Stromal cell of bone marrow (primary cell): ENCODE measurements at places on chromosomes 12 and 14.

DNA sequence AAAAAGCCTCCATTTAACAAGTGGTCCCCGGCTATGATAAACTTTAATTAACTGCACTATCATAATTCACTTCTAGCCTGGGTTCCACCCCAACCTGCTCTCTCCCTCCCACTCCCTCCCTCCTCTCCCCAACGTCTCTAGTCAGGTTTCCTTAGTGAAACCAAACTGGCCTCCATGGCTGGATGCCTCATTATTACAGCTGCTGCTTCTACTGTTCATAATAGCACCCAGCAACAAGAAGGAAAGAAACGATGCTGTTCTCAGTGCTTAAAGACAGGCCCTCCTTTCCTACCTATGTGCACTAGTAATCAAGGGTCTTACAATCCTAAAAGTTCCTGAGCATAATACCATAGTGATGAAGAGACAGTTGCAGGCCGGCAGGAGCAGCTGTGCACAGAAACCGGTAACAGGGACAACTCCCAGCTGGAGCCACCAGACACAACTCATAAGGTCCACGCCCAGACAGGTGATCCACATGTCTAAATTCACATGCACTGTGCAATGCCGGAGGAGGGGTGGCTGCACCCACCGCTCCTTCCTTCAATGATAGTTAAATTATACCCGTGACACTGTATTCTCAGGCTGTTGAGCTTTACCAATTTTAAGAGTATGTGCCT lies 6.2 kb downstream of the IRF2BPL start:
- DNase-seq: no peak

DNA sequence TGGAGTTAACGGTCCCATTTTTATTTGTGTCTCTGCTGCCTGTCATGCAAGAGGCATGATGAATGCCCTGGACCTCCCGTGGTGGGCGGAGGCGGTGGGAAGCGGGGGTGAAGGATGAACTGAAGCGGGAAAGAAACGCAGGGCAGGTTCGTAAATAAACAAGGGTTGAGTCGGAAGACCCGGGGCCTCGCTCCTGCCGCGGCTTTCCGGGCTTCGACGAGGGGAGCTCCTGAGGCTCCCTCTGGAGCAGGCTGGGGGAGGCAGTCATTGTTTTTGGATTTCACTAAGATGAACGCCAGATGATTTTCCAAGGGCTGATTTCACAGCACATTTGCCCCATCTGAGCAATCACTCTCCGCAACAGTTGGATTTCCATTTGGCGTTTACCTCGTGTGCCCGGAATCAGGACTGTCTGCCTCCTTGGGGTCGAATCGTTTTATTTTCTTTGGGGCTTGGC lies 130.2 kb downstream of the SLC38A6 start:
- no peak for DNase-seq

DNA sequence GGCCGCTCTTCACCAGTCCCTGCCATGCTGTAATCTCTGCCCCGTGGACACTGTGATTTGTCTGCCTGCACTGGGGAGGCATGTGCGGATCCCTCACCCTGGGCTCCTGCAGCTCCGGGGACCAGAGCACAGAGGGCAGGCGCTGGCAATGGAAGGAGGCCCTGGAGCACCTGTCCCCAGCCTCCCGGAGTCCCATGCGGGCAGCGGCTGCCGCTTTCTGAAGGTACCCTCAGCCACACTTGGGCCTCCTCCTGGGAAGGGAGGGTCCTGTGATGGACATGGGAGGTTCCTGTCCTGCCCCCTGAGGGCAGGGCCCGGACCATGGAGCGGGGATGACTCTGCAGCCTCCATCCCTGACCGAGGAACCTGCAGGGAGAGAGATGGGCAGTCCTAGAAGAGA lies 297.4 kb upstream of the SFSWAP start:
- no peak for DNase-seq

DNA sequence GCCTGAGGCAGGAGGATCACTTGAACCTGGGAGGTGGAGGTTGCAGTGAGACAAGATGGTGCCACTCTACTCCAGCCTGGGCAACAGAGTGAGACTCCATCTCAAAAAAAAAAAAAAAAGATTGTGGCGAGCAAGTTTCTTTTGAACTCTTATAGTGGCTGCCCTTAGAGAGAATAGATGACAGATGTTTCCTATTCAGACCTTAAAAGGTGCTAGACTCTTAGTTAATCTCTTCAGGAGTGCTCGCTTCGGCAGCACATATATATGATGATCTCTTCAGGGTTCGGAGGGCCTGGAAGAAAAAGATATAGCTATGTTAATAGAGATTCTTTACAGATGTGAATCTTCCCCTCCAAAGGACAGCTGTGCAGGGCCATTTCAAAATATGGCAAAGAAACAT lies 73.1 kb upstream of the AMN1 start:
- no peak for DNase-seq

GRCh38 chr14:95217391-95217900 lies 60.1 kb upstream of the DICER1 start:
- no peak for DNase-seq

- no peak for DNase-seq
Observed at GRCh38 chr12:14578646-14579045, 11.0 kb upstream of the PLBD1 start.

- no peak for DNase-seq
Observed at GRCh38 chr12:88897723-88898122, 317.5 kb upstream of the KITLG start.

DNA sequence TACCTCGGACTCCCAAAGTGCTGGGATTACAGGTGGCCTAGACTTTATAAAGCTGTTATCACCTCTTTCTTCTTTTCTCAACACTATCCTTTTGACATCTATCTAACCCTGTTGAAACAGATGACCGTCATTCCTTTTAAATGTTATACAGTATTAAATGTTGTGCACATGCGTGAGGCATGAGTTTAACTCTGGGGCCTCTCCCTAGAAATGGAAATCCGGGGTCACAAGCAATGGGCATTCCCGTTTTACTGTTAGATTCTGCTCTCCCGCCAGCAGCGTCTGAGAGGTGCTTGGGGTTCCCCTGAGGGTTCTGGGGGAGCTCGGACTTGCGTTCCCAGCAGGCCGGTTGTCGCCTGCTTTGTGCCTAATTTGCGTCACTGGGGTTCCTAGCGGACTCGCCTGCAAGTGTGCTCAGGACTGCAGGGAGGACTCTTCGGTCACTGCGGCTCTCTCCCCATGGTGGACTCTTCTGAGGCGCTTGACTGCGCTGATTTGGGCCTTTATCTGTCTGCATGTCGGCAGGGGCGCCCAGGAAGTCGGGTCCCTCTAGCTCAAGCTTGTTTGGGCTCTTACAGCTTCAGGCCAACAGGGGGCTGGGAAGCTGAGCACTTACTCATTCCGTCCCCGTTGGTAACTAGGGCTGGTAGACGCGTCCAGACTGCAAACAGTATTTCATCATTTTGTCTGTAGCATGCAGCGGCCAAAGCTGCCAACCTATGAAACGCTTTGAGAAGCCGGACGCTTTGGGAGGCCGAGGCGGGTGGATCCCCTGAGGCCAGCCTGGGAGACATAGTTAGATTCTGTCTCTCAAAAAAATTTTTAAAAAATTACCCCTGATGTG lies 1.2 kb upstream of the RAN start:
- peak; percentile 87 for DNase-seq

DNA sequence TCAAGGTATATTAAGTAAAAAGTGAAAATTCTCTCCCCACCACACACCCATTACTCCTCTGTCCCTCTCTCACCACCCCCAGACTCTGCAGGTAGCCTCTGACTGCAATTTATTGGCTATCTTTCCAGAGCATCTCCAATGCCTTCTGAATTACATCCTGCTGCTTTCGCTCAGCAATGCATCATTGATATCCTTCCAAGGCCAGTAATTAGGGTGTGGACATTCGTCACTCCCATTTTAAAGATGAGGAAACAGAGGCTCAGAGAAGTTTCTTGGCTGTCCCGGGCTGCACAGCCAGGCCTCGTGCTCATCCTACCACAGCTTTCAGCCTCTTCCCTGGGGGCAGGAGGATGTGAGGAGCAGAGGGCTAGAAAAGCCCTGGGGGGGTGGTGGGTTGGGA lies 23.6 kb upstream of the PGF start:
- no peak for DNase-seq

GRCh38 chr12:41802803-41803202 lies 341.9 kb downstream of the GXYLT1 start:
- DNase-seq: no peak

GRCh38 chr12:57739387-57739786 lies 845 bp upstream of the AGAP2 start:
- DNase-seq: no peak

- no peak for DNase-seq
Observed at GRCh38 chr12:761256-761655, 8.9 kb downstream of the WNK1 start.

- peak; percentile 26 for DNase-seq
Observed at GRCh38 chr12:57772429-57773322, at the start of gene EEF1AKMT3. EEF1AKMT3 (plus strand) TSS chr12:57772614; CDS start chr12:57772725, 111 bp downstream.

DNA sequence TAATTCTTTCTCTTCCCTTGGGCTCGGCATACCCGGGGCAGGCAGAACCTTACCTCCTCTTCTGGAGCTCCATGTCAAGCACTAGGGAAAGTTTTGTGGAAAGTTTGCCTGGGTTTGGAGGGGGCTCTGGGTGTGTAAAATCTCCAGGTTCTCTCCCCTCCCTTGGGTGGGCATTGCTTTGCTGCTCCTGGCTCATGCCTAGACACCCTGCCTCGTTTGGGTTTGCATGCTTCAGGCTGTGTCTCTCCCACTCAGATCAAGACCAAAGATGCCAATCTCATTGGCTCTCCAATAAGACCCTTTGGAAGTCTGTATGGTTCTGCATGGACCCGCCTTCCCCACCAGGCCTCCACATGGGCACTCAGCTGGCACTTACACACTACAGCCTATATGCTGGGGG lies 6.2 kb upstream of the KRT2 start:
- no peak for DNase-seq

- no peak for DNase-seq
Observed at GRCh38 chr14:91330096-91330696, 85.7 kb upstream of the GPR68 start.

DNA sequence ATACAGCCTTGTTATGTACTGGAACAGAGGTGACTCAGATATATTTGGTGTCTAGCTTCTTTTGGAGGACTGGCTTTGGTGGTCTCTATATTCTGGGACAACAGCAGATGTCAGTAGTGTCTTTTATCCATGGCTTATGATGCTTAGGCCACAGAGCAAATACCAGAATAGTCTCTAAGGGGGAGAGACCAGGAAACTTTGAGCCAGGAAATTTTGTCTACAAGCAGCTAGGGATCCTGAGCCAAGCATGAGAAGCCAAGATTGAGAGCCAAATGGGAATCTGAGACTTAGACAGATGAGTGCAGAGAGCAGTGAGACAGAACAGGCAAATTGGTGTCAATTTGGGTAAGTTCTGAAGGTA lies 28.4 kb upstream of the PTPRR start:
- DNase-seq: peak; percentile 39

GRCh38 chr14:105012171-105012985 lies 8.5 kb downstream of the CDCA4 start:
- DNase-seq: no peak

DNA sequence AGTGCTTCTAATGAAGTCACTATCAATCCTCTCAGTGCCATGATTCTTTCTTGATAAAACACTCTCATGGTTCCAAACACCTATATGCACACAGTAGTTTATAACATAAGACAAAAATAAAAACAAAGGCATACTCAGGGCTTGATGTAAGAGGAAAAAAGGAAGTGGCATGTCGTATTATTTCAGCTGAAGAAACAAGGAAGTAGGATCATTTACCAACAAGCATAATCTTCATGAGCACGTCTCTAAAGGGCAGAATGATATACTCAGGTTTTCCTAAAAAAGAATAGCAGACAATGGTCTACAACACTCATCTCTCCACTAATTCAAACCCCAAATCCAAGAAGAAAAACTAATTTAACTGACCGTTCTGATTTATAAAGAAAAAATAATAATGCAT lies 33.9 kb downstream of the NUMB start:
- no peak for DNase-seq

DNA sequence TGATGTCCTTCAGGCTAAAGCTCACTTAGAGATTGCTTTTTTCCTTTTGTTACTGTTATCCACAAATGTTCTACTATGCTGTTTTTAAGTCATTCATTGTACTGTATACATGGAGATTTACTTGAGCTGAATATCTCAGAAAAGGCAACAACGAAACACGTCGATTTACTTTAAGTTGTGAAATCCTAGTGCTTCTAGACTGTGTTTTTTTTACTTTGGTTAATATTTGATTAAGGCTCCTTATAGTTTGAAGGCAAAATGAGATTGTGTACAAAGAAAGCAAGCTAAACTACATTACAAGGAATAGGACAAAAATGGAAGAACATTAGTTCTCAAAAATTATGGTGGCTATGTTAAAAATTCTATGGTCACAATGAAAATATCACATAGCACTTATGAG lies 114.5 kb downstream of the SLC35F4 start:
- no peak for DNase-seq

DNA sequence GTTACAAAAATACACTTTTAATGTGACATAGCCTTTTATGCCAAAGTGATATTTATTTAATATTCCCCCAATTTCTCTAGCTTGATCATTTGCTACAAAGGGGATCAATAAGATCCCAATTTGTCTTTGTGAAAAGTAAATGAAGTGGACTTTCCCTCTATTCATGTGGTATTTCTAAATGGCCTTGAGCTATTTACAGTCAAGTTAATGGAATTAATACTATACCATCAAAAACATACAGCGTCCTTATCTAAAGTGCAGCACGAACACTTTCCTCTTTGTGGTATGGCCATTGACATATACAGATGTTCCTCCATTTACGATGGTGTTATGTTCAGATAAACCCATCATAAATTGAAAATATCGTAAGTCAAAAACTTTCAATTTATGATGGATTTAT lies 23.2 kb downstream of the CFL2 start:
- DNase-seq: no peak

GRCh38 chr12:31526158-31526546 lies 64.8 kb downstream of the DENND5B start:
- no peak for DNase-seq

- DNase-seq: no peak
Observed at GRCh38 chr14:102554821-102555819, 37.3 kb upstream of the RCOR1 start.

GRCh38 chr14:23182372-23183157 lies 895 bp downstream of the SLC7A8 start:
- DNase-seq: peak; percentile 15

DNA sequence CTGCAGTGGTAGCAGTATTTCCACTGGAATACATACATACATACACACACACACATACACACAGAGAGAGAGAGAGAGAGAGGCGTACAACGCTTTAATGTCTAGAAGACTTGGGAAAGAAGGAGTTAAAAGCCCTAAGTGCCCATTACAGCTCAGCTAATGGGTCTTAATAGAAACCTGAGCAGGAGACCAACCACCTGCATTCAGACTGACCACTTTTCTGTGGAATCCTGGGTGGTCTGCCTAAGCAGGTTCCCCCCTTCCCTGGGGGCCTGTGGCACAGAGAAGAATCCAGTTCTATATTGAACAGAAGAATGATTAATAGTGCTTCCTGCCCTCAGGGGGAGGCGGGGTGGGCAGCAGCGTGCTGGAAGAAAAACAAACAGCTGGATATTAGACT lies 312.4 kb upstream of the PRKD1 start:
- no peak for DNase-seq

- no peak for DNase-seq
Observed at GRCh38 chr12:29234965-29235626, 86.0 kb downstream of the FAR2 start.

GRCh38 chr14:105168496-105168978 lies at the start of gene JAG2:
JAG2 (minus strand) TSS chr14:105168776; CDS start chr14:105168420, 356 bp downstream.
- DNase-seq: no peak

GRCh38 chr12:104998423-104999346 lies 12.6 kb downstream of the NOPCHAP1 start:
- no peak for DNase-seq

GRCh38 chr12:15708396-15709076 lies 80.7 kb downstream of the EPS8 start:
- DNase-seq: no peak
